ENCODE measurements at places on chromosomes 6 and 20.

GRCh38 chr6:21587961-21588480, 5.5 kb upstream of the SOX4 start:
- DNase-seq: no peak

DNA sequence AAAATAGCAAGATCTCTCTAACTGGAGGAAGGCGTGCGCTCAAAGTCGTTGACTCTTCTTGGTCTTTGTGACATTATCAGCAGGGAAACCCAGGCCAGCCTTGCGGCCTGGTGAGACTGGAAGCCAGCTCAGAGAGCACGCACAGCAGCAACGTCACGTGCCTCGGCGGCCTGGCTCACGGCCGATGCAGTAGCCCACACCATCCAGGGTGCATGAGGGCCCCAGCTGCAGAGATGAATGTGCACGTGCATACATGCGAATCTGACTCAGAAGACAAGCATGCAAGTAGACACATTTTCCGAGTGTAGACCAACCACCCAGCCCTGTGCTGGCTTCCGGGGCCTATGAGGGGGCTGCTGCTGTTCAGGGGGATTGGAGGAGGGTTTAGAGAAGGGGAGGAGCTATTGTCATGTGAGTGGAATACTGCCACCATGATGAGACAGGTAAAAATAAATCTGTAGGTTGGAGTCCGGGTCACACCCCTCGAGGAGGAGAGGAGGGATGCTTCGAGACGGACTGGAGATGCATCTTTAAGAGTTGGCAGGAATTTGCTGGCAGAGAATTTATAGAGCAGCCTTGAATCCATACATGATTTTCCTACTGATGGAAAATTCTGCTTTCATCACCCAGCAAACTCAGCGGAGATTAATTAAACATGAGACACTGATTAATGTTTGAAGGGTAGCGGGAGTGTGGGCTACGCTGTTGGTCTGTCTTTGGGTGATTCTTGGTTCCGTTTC, 388.2 kb downstream of the CDH4 start:
- DNase-seq: no peak

- DNase-seq: no peak
Measured at GRCh38 chr6:37456816-37457560, 24.0 kb downstream of the CMTR1 start.

- no peak for DNase-seq
Measured at GRCh38 chr6:40710626-40711330, 123.6 kb upstream of the LRFN2 start.

DNA sequence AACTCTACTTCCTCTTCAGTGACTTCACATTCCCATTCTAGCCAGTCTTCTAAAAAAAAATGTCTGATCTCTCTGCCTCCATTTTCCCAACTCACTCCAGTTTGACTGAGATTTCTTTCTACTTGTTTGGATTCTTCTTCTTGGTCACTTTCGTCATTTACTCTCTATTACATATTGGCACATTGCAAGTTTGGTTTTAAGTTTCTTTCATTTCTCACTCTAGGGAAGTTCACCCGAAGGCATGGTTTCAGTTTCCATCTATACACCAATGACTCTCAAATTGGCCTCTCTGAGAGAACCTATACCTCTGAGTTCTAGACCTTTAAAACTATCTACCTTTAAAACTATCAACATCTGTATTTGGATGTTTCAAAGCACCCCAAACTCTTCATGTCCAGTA, 51.3 kb downstream of the CD109 start:
- DNase-seq: no peak

DNA sequence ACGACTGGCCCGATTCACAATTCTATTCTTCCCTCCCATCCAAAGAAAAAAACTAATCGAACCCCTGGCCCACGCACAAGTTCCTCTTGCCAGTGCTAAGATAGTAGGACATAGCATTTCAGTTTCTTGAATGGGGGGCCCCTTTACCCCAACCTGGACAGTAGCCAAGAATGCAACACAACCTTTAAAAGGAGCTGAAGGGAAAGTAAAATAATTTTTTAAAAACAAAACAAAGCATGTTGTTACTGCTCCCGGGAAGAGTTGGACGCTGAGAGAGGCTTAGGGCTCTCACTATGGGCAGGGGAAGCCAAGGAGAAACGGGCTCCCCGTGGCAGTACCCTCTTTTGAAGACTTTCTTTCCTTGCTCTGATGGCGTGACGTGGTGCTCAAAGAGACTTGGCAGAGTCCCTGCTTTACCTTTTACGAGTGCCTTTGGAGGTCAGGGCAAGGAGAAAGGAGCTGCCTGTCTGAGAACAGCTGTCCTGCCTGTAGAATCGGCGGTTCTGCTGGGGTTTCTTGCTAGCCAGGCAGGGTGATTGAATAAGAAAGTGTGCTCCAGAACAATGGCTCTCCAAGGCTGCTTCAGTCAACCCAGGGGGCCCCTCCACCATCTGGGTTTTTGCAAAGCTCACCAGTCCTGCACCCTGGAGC, 5.8 kb downstream of the TFAP2C start:
- no peak for DNase-seq

GRCh38 chr6:8526624-8527023, 91.3 kb upstream of the SLC35B3 start:
- no peak for DNase-seq

GRCh38 chr6:31639043-31639442, 13.4 kb downstream of the BAG6 start:
- no peak for DNase-seq

DNA sequence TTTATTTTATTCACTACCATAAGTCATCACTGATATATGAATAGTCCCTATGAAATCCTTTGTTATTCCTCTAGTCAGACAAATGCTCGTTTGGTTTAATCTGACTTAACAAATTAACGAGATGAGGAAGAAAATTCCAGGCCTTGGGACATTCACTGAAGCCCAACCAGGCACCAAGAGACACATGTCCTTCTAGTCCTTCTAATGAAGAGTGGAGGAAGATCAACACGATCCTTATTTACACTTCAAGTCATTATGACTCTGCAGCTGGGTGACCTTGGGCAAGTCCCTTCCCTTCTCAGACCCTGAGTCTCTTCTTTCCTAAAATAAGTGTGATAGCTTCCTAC, 117.5 kb downstream of the CEBPB start:
- no peak for DNase-seq

DNA sequence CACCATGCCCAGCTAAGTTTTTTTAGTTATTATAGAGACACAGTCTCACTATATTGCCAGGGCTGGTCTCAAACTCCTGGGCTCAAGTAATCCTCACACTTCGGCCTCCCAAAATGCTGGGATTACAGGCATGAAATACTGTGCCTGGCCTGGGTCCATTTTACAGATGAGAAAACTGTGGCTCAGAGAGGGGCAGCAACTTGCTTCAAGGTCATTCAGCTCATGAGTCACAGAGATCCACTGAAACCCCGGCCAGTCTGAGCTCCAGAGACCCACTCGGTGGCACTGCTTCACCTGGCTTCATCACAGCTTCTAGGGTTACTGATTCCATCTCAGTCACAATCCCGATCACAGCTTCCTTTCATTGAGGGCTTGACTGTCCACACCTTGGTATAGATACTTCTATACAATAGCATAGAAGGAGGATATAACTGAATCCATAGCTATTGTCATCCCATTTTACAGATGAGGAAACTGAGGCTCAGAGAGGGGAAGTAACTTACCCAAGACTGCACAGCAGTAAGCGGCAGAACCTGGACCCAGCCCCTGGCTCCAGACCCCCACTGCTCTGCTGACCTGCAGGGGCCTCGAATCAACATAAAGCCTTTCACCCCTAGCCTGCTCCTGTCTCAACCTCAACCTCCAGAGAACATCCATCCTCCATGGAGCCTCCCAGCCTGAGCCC, 11.8 kb downstream of the NOL4L start:
- DNase-seq: no peak

- no peak for DNase-seq
Measured at GRCh38 chr20:30816182-30816645, 441.2 kb upstream of the DEFB115 start.

DNA sequence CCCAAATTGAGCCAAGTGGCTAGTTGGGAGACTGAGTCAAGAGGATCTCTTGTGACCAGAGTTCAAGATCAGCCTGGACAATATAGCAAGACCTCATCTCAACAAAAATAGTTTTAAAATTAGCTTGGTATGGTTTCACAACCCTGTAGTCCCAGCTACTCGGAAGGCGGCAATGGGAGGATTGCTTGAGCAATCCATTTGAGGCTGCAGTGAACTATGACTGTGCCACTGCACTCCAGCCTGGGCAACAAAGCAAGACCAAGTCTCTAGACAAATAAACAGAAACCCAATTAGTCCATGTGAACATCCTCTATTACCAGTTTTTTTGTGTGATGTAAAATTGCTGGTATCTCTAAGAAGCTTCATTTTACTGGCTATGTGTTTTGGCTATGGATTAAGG, 106.2 kb downstream of the TULP4 start:
- no peak for DNase-seq

DNA sequence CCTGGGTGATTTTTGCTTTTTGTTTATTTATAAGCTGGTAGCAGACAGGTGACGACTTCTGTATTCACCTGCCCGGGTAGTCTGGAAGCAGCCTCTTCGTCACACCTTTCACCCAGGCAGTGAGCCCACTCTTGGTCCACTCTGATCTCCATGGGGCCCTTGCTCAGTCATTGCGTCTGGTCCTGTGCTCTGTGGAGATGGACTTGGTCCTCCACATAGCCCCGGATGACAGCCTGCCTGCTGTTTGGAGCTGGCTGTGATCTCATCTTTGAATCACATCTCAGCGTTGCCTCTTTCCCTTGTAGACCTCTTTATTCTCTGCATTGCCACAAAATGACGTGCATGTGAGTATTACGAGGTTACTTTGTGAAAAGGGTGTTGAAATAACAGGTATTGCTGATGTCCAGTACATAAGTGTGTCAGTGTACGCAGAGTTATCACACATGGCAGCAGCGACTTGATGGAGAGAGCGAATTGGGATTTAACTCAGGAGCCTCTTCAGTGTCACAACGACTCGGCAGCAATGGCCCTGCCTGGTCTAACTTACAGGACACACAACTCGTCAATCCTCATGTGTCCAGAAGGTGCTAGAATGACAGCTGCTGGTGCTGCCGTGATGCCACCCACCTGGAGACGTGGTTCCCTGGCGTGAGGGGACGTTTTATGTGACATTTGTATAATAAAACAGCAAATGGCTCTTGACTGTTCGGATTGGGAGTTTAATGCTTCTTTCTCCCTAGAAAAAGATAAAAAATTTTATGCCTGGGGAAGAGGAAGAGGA, 24.2 kb upstream of the FRMD1 start:
- no peak for DNase-seq

DNA sequence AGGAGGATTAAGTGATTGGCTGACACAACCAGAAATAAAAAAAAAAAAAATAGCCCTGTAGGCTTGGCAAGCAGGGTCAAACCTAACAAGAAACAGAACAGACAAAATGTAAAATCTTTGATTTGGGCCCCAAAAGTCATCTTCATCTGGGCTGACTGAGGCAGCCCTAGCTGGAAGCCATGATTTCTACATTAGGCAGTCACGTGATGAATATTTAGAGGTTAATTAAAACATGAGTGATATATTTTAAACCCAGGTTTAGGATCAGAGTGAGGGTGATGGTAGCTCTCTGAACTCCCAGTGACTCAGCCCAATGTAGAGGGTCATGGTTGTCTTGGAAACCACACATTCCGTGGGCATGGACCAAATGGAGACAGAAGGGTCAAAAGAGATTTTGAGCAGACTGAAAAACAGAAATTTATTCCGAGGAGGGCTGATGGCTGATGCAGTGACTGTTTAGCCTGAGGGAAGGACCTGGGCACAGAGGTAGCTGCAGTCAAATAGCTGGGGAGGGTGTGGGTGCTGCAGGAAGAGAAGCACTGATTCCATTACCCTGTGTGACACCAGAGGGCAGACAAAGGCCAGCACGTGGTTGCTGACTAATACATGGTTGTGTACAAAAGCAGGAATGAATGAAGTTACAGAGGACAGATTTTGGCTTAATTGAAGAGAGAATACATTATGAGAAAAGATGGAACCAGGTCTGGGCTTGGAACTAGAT, 573.1 kb upstream of the CHD6 start:
- DNase-seq: no peak

GRCh38 chr6:125952764-125953501, 3.6 kb upstream of the HINT3 start:
- DNase-seq: no peak

GRCh38 chr6:47098570-47098993, 56.5 kb upstream of the ADGRF1 start:
- no peak for DNase-seq

GRCh38 chr6:1757131-1757530, 147.4 kb downstream of the FOXC1 start:
- DNase-seq: no peak

DNA sequence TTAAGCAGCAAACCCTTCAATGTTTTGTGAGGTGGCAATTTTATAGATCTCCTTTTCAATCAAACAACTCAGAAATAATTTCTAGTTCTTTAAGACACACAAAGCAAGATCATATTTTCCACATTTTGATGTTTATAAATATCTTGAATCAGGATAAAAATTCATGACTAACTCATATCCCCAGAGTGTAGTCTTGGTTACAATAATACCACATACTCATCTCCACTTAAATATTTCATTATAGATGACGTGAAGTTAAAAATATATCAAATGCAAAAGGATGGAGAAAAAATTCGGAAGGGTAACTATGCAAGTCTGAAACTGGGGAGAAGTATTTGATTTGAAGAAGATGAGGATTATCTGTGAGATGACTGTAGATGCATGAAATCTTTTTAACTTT, 59.8 kb upstream of the HIVEP1 start:
- DNase-seq: no peak

DNA sequence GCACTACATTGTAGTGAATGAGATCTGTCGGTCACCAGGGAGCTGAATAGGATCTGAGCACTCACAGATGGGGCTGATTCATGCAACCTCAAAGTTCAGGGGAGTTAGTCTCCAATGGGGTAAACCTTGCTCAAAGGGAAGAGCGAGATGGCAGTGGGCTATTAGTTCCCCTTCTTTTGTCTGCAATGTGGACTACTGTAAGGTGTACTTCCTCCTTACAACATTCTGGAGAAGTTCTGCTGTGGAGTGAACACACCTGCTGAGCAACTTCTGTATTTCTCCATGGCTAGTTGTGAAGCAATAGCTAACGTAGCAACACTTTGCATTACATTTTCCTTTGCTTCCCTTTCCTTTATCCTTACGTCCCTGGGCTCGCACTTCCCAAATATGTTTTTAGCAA, 134.3 kb upstream of the B3GAT2 start:
- no peak for DNase-seq

GRCh38 chr6:37816599-37817375, 2.7 kb upstream of the ZFAND3 start:
- DNase-seq: no peak

GRCh38 chr20:35284992-35285805, 627 bp upstream of the EIF6 start:
- no peak for DNase-seq

All from activated naive CD4-positive, alpha-beta T cell (primary cell).